Endodermal cell (in vitro differentiated cells): ENCODE measurements at places on chromosomes 7 and 10. TPM values are rescaled to one million over a fixed set of nuclear protein-coding genes. Genes with fewer than 3 reads are reported as not detected.

The TEX36 gene
- total RNA-seq, result not detected in 3 replicates

The ABCB4 gene
- 0.41 and 0.77 TPM in 2 replicates for total RNA-seq

The ADIRF gene
- total RNA-seq, result not detected in 2 replicates

The STAG3 gene
- 0.95 to 2.8 TPM (median 1.2 TPM) in 3 replicates for total RNA-seq
